ENCODE measurements at places on chromosomes 5 and 9.
A peak's percentile ranks its signal among the peaks of the same experiment; 100 is the strongest.

- no peak for DNase-seq
These were observed 18.8 kb downstream of the DBH start for GRCh38 chr9:133654736-133655657.

- DNase-seq, result peak; percentile 93
These were observed 1.9 kb upstream of the PJA2 start for GRCh38 chr5:109411627-109412026.

DNA sequence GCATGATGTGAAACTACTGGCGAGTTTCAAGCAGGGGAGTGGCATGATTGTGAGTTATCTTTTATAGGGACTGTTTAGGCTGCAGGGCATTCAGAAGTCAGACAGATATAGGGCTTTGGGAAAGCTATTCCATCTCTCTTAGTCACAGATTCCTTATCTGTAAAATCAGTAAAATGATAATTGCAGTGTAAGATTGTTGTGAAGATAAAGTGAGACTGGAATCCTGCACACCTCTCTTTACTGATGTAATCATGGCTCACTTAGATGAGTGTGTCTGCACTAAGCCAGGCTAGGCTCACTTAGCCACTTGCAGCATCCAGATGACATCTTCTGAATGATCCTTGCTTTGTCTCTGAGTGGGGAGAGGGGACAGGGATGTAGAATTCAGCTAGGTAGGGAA lies 81.8 kb upstream of the MAMDC2 start:
- DNase-seq, result no peak

DNA sequence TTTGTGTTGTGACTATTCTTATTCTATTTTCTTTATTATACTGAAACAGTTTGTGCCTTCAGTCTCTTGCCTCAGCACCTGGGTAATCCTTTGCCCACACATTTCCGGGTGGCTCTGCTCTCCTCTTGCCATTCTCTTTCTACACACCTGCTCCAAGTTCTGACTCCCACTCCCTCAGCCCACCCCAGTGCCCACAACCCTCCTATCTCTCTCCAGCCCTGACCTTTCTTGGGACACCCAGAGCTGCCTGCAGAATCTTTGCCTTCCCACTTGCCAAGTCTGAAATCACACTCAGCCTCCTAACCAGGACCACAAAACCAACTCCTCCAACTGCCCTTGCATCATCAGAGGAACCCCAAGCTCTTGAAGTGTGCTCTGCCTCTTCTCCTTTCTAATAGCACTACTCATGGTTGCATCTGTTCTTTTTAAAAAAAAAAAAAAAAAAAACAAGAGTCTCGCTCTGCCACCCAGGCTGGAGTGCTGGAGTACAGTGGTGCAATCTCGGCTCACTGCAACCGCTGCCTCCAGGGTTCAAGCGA lies 4.1 kb downstream of the SWI5 start:
- no peak for DNase-seq

- DNase-seq, result no peak
These were observed 82.0 kb downstream of the WNK2 start for GRCh38 chr9:93265972-93266371.

DNA sequence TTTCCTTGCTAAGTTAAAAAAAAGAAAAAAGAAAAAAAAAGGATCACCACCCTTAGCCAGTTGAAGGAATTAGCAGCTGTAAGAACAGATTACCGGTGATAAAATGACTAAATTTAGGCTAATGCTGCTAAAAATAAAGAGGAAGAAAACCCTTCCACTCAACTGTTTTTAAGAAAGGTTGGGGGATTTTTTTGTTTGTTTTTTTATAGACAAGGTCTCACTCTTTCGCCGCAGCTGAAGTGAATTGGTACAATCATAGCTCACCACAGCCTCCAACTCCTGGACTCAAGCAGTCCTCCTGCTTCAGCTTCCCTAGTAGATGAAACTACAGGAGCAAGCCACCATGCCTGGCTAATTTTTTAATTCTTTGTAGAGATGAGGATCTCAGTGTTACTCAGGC lies 101.7 kb downstream of the SNCAIP start:
- no peak for DNase-seq

DNA sequence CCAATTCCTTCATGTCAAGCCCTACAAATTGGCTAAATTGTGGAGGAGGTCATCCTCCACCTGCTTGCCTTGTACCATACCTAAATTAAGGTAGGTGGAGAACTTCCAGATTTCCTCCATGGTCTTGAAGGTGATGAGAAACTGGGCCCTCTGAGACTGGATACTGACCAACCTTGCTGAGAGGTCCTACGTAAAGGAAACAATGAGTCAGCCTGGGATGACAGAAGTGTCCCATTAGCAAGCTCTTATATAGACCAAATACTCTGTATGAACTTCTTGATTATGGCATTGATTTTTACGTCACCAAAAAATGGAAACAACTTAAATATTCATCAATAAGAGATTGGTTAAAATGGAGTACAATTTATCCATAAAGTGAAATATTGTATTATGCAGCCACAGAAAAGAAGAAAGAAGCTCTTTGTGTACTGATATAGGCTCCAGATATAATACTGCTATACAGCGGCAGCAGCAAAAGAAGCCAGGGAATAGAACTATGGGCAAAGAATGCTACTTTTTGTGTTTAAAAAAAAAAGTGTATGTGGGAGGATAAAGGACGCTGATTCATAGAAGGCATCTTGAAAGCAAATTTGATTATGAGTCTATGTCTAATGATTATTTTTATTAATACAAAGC lies 18.3 kb downstream of the SH3TC2 start:
- DNase-seq, result no peak

DNA sequence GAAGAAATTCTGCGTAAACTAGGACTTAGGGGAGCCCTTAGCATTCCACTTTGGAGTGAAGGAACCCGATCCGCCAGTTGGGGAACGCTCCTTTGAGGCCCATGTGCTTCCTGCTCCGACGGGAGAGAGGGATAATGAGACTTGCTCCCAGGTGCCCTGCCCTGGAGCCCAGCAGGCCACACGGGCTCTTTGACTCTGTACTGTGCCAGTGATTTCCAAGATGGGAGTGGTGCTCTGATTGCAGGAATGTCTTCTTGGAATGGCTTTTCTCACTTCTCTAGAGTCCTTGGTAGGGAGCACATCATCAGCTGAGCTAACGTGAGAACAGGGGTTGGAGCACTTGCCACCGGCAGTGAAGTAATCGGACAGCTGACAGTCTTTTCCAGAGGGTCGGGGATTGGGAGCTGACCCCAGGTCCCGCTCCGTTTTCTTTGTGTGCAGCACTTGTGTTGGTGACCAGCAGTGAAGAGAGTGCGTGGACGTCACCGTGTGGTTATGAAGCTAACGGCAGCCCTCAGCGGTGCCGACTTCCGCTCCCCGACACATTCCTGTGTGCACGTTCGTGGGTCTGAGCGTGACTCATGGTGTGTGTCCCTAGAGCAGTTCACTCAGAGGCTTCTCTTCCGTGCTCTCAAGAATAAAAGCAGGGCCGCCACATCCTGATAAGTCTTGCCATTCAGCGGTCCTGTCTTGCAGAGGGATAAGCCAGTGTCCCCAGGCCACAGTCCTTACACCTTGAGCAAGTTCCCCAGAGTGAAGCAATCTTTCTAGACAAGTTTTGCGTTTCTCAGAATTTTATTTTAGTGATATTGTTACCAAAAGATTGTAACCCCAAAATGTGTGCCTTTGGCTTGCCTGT lies 25.6 kb downstream of the ABL1 start:
- DNase-seq, result peak; percentile 72

DNA sequence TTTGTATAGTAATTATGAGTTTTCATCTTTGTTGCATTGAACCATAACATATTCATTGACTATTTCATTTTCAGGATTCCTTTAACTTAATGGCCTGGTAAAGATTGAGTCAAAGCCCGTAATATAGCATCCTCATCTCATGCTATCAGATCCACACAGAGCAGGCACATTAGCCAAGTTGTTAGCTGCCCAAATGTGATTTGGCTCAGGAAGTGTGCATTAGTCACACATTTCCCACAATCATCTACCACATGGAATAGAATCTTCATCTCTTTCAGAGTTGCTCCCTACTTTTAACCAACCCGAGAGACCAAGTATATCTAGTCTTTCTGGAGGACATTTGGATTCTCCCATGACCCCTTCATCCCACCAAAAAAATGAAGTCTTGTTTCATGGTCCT lies 481.0 kb upstream of the PTGER4 start:
- DNase-seq, result no peak

DNA sequence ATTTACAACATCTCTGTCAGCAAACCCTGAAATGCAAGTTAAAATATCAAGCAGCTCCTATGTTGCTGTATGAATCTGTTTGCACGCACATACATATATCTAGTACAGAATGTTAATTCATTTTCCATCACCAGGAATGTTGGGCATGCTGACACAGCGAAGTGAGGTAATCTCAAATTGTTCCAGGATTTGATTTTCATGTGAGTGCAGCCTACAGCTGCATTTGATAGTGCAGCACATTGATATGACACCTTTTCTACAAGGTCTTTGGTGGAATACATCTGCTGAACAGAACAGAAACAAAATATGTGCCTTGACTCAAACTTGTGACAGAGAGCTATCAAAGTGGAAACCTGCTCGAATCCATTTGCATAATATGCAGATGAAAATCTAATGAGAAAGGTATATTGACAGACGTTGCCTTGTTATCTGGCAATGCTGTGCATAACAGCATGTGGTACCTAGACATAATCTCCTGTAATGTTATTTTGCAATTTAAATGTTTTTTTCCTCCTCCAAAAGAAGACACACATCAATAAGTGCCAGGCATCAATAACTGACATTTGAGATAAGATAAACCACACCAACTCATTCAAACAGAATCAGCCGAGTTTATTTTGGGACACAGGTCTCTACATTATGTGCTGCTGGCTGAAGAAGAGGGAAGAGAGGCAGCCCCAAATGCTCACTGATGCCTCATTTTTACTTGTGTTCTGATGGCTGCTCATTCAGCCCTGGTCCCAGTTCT lies 512.2 kb downstream of the ZNF608 start:
- no peak for DNase-seq

DNA sequence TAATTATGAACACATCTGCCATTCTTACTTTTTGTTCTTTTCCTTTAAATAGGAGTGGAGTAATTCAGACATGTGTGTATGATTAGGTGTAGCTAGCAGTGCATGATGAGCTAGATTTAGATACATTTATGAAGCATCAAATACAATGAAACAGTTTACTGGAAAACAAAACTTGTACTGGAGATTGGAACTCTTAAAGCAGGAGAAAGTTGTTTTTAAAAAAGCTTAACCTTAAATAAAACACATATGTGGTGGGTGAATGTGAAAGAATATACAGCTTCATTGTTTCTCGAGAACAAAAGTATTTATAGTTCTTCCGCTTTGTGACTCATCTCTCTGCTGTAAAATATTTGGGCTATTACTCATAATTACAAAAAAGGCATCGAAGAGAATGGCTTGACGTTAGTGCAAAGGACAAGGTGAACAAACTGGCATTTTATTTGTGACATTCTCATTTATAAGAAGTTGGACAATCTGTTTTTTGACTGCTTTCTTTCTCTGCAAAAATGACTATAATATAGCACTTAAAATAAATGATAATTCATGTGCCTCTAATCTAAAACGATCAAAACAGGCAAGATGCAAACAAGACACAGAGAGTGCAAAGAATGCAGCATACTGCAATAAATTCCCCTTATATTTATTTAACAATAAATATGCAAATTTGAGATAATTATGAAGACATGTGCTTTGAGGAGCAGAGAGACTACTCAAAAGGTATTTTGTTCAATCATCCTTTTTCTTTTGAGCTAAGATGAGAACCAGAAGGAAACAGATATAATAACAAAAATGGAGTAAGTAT lies 478.8 kb downstream of the CETN3 start:
- peak; percentile 44 for DNase-seq

DNA sequence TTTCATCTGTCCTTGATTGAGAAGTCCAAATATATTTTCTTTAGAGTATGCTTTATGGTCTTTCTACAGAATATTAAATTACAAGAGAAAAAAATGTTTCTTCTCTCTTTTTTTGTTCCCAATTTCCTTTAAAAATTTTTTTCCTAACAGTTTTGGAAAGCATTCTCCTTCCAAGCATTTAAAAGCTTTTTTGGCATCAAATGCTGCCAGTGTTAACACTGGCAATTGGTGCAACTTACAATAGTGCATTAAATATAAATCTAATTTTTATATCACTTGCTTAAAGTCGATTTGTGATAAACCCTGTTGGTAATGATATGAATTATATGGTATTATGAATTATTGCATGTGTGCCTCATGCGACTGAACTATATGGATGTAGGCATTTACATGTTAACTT lies 165.9 kb upstream of the ELL2 start:
- no peak for DNase-seq

DNA sequence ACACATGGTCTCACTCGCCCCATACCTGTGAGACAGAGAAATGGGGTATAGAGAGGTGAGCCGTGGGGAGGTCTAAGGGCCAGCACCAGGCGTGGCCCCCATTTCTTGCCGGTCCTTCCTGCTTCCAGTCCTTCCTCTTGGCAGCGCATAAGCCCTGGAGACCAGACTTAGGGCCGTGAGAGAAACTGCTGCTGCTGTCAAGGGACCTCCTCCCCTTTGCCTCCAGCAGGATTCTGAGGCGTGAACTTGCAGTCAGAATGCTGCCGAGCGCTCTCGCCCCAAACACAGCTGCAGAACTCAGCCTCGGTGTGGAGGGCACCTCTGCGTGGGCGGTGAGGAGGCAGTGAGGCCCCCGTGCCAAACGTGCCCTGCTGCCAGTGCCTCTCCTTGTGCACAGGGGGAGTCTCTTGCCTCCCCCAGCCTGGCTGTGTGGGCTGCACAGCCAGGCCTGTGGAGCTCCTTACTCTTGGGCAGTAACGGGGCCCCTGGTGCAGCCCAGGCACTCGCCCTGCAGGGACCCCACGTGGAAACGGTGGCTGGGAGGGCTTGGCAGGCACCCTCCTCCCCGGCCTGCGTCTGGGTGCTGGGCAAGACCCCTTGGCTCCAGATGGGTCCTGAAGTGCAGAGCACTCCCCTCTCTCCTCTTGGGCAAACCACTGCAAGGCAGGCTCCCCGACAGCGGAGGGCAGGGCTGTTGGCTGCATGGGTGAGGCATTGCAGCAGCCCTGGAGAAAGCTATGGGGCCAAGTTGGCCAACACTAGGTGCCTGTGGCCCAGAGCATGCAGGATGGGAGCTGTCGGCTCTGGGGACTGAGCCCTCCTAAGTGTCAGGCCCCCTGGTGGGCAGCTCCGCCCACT lies 85.4 kb downstream of the RXRA start:
- DNase-seq, result no peak

GRCh38 chr5:176700239-176700847 lies 53.1 kb downstream of the TSPAN17 start:
- no peak for DNase-seq

DNA sequence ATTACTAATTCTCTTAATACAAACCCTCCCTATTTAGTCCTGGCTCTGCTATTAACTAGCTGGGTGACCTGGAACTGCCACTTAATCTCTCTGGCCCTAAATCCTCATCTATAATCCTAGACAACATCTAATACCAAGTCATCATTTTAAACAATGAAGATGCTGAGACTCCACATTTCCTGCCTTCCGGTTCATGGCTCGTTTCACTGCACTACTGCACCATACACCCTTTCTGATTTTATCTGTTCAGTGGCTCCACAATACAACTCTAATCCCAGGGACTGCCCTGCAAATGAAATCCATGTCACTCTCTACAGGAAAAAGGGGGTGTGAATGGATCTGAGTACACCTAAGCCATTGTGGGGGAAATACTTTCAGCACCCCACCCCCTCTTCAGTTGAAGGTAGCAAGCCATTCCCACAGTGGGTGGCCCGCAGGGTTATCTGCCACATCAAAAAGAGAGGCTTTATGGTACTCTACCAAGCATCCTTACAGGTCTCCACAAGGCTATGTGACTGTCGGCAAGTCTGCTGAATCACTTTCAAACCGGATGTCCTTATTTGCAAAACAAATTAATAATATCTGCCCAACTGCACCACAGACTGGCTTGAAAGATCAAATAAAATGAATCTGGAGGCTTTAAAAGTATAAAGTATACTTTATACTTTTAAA lies 89.5 kb downstream of the EPB41L4A start:
- no peak for DNase-seq
